SW 1271 (cell line): ENCODE measurements at places on chromosomes 5 and 9.

- no peak for DNase-seq
Observed at GRCh38 chr5:85648495-85648894, 969.2 kb upstream of the COX7C start.

- DNase-seq, result no peak
Observed at GRCh38 chr9:34507966-34508365, 14.8 kb downstream of the ENHO start.

DNA sequence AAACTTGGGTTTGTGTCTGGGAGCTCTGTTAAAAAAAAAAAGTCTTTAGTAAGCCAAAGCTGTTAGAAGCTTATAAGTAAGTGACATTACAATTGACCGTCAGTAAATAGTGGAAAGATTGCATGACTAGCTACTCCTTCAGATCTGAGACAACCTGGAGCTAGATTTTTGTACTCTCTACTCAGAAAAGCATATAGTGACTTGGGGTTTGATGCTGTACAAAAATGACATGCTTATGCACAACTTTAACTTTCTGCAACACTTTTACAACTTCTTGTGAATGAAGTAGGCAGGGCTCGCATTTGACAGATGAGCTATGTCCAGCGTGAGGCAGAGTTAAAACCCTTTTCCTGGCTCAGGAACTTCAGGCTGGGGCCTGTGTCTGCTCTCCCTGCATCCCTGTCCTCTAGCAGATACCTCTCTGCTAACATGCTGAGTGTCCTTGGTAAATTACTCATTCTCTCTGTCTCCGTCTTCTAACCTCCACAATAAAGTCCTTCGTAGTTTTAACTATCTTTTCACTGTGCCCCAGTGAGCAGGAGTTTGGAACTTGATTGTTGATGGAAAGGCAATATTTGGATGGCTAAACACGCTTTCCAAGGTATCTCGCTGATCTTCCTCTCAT is 471 bp upstream of the GHR start:
- no peak for DNase-seq

DNA sequence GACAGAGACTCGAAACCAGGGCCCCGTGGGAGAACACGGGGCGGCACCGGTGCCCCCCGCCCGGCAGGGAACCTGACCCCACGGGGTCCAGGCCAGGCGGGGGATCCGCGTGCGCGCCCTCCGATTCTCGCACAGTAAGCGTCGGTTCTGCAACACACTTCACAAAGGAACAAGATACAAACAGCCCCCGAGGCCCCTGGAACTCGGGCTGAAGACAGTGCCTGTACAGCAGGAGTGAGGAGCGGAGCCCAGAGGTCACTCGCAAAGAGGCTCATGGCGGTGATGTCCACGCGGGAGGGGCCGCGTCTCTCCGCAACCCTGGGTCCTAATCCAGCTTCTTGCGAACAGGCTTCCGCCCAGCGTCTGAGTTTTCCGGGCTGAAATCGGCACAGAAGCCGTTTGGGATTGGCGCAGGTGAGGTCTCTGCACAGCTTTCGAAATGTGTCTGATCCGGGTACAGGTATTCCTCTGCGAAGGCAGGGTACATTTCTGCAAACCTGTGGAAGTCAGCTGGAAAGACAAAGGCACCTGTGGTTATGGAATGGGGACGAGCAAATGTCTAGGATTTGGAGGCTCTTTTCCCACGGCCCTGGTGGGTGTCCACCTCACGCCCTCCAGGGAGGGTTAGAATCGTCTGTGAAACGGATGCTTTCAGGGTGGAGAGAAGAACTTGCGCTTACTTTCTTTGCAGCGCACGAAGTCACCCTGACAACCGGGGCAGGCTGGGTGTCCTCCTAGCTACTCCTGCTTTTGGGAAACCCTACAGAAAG is 18.3 kb upstream of the SLC6A3 start:
- no peak for DNase-seq

GRCh38 chr5:143023411-143024096 is 253.4 kb downstream of the ARHGAP26 start:
- no peak for DNase-seq

DNA sequence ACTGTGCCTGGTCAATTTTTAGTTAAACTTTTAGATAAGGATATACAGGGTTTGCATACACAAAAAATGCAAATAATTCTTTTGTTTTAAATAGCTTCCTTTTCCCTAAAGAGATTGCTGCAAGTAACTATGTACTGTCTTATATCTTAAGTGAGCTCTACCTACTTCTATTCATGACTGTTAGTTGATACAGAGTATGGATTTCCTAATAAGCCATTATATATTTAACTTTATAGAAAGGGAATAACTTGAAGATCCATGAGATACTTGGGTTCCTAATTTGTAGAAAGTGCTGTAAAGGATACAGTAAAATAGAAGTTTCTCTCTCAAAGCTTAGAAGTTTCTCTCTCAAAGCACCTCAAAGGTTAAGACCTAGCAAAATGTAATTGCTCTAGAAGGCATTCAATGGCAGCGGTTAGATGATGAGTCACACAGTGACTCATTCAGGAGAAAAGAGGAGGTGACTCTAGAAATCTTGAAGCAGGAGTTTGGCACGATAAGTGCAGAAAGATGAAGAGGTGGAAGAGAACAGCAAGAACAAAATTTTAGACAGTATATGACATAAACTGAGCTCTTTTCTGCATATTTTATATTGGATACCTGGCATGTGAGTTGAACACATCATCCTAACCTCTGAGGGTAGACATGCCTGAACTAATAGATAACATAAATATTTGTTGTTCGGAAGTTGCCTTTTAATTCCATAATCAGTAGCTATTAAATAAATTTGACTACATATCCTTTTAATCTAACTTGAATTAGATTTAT is 5.5 kb upstream of the DNAJC21 start:
- DNase-seq, result peak; percentile 86

DNA sequence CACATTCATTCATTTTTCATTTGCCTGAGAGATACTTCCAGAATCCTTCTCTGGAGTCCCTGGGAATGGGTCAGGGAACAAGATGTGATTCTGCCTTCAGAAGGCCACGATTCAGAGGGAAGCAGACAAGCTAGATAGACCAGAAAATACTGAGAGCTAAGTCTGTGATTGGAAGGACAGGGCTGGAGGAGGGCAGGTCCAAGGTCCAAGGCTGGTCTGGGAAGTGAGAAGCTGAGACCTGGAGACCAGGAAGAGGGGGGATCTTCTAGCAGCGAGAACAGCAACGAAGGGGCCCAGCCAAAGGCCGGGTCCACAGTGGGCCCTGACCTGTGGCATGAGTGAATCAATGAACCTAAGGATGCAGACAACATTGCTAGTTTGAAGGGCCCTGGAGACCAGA is 4.1 kb upstream of the IER5L start:
- no peak for DNase-seq

DNA sequence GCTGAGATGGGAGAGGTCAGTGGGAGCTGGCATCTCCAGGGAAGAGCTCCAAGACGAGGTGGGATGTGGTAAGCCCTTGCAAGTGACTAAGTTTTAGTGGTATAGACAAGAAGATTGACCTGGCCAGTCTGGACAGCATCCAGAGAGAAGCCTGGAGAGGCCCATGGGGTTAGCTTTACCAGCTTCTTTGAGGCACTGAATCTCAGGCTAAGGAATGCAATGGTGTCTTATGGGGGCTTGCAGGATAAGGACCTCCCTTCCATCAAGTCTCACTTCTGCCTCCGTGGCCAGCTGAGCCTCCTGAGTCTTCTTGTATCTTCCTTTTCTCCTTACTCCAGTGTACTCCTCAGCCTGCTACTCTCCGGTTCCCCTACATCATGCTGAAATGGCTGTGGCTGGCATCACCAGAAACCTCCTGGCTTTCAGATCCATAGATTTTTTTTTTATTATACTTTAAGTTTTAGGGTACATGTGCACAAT is 56.5 kb upstream of the JADE2 start:
- DNase-seq, result no peak

- no peak for DNase-seq
Observed at GRCh38 chr5:44933686-44934085, 124.9 kb downstream of the MRPS30 start.

GRCh38 chr5:84393969-84394368 is 9.3 kb upstream of the EDIL3 start:
- peak; percentile 74 for DNase-seq

DNA sequence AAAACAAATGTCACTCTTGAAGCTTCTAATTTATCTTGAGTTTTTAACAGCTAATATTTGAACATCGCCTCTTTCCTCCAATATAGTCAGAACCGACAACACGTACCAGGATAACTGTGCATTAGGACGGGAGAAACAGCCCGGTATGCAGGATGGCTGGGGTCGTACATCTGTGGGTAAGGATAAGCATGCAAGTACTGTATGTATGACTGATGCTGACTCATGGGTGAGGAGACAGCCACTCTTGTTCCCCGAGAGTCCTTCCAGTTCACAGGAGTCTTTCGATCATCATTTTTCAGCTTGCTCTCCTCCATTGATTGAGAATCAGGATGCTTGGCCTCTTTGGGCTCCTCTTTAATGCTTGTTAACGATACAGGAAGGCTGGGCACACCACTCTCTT is 102.3 kb downstream of the ZNF608 start:
- DNase-seq, result no peak

DNA sequence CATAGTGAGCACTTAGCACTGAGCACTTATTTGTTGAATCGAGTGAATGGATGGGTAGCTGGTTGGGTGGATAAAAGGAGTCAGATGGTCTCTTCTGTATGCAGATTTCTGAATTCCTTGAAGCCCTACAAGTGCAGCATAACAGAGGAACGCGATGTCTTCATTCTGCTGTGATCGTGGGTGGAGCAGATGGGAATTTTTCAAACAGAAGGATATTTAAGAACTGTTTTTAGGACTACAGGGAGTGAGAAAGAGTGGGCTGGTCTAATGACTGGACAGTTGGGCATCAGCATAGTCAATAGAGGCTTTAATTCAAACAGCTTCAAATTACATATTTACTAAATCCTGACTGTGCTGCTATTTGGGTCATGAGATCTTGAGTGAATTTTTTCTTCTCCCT is 253.2 kb downstream of the CEMIP2 start:
- no peak for DNase-seq

GRCh38 chr5:109938453-109938852 is 248.7 kb downstream of the MAN2A1 start:
- DNase-seq, result no peak

GRCh38 chr5:158753354-158753753 is 346.4 kb downstream of the EBF1 start:
- no peak for DNase-seq

DNA sequence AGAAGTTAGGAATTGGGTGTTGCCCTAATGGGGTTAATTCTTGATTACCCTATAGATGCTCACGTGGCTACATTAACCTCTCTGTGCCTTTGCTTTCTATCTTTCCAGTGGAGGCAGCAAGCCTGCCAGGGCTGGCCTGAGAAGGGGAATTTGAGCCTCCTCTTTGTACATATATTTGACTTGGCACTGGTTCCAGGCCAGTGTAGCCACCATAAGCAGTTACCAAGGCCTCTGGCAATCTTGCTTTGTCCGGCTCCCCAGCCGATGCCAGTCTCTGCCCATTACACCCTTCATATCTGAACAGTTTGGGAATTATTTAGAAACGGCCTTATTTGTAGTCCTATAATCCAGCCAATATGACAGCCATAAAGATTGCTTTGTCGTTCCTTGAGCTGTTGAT is 58.6 kb upstream of the PPARGC1B start:
- DNase-seq, result no peak

GRCh38 chr9:16343249-16344237 is 526.9 kb downstream of the BNC2 start:
- DNase-seq, result no peak

DNA sequence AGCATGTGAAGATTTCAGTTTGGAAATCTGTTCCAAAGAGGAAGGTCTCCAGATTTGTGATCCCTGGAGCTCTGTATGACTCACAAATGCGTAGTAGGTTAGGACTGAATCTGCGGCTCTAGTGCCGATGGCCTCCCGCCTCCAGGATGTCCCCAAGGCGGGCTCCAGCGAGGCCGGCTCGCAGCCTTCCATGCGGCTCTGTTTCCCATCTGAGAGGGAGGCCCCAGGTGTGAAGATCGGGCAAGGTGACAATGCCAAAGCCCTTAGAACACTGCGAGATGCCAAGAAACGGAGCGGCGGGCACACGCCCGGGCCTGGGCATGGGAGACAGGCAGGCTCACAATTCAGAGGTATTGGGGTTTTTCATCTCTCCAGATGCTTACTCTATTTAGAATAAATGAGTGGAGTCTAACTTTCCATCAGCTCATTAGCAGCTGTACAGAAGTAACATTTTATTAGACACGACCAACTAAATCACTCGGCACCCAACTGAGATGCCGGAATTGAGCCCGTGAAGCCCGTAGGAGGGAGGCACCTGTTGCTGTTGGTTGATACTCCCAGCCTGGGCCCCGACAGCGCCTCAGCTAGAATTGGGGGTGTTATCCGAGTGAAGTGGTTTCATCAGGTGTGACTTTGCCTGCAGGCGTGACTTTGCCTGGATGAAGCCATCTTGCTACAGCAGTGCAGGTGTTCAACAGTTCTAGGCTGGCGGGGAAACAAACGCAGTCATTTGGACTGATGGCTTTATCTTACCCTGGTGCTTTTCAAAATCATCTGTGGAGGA is 7.4 kb upstream of the MRPS2 start:
- no peak for DNase-seq

DNA sequence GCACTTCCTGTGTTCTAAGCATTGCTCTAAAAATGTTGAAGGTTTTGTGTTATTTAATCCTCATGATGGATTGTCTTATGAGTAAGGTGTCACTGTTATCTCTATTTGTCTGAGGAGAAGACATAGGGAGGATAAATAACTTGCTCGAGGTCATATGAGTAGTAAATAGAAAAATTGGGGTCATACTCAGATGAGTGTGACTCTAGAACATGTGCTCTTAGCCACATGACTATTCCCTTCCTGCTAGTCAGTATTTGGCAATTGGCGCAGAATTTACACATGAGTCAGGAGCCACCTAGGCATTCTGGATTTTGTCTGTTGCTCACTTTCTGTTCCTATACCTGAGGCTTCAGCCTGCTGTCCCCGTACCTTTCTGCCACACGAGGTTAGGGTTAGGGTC is 234.6 kb upstream of the CD180 start:
- DNase-seq, result no peak

GRCh38 chr9:8208465-8208864 is 408.9 kb upstream of the DMAC1 start:
- no peak for DNase-seq

- no peak for DNase-seq
Observed at GRCh38 chr9:95993337-95993736, 117.8 kb downstream of the ERCC6L2 start.

- no peak for DNase-seq
Observed at GRCh38 chr5:91910655-91911054, 527.5 kb upstream of the ARRDC3 start.

DNA sequence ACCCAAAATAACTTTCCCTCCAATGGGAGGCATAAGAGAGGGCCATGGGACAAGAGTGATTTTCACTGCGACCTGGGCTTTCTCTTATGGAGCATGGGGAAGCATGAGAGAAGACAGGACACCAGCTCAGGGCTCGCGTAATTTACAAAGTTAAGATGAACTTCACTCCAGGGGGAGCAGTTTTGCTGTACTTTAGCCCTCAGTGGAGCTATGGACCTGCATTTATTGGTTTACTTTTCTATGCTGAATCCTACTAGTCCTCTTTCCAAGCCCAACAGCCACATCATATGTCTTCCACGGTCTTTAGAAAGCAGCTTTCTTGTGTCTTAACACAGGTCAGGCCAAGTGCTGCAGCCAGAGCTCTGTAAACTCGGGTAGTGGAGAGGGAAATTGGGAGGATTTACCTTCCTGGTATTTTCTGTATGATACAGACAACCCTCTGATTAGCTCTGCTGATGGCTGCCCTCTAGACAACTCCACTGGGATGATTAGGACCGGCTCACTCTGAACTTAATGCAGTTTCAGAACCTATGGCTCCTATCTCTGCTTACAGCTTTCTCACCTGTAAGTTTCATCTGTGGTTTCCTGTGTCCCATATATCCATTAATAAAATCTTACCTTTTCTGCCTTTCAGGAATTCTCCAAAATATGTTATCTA is 581.0 kb upstream of the RORB start:
- DNase-seq, result peak; percentile 10
